Endodermal cell (in vitro differentiated cells): ENCODE measurements at places on chromosomes 2 and 18.
A peak's percentile ranks its signal among the peaks of the same experiment; 100 is the strongest.

- peak; percentile 57 for DNase-seq
Measured at GRCh38 chr2:217147818-217148217, 288.0 kb upstream of the TNP1 start.

- DNase-seq, result no peak
Measured at GRCh38 chr2:225691711-225692110, 292.2 kb downstream of the NYAP2 start.

GRCh38 chr2:217671871-217672270, 330.9 kb downstream of the TNS1 start:
- DNase-seq, result no peak

DNA sequence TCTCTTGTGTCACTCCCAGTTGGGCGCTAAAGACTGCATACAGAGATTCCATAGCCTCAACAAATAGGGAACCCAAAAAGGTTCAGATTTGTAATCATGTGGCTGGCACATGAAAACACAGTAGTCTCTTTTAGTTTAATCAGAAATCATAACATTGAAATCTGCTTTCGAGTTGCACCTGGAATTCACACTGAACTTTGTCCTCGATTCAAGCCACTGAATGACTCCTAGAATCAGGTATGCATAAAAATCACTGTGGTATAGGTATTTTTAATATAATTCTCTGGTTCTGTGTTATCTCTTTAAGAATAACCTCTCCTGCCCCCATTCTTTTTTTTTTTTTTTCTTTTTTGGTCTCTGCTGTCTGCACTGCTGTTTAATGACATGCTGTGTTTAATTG, 150.2 kb downstream of the KCNH7 start:
- DNase-seq, result no peak

DNA sequence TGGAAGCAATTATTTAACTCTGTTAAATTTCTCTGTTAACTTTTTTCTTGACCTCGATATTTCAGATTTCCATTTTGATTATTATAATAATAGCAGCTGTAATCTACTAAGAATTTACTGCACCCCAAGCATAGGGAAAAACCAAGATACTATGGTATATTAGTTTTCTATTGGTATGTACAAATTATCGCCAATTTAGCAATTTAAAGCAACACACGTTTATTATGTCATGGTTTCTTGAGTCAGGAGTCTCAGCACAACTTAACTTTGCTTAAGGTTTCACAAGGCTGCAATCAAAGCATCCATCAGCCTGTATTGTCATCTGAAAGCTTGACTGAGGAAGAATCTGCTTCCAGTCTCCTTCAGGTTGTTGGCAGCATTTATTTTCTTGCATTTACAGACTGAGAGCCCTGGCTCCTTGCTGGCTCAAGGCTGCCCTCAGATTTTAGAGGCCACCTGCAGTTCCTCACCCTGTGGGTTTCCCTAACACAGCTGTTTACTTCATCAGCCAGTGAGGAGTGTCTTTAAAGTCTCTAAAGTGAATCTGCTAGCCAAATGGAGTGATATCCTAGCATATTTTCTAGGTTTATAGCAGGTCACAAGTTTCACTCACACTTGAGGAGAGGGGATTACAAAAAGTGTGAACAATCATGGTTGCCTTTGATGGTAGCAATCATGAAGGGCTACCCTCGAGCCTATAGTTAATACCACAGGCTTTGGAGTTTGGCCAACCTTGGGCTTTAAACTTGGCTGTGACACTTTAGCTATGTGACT, 4.4 kb upstream of the VPS54 start:
- peak; percentile 66 for DNase-seq

DNA sequence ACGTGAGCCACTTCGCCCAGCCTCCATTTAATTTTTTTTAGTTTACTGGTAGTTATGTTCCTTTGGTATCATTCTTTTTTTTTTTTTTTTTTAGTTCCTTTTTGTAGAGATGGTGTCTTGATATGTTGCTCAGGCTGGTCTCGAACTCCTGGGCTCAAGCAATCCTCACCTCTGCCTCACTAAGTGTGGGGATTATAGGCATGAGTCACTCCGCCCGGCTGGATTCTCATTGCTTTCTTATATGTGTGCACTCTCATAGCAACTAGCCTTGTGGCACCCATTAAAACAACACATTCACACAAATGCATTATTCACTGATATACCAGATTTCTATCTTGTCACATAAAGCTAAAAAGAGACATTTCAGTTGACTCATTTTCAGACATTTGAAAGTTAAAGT, 4.2 kb downstream of the TTC27 start:
- DNase-seq, result no peak

DNA sequence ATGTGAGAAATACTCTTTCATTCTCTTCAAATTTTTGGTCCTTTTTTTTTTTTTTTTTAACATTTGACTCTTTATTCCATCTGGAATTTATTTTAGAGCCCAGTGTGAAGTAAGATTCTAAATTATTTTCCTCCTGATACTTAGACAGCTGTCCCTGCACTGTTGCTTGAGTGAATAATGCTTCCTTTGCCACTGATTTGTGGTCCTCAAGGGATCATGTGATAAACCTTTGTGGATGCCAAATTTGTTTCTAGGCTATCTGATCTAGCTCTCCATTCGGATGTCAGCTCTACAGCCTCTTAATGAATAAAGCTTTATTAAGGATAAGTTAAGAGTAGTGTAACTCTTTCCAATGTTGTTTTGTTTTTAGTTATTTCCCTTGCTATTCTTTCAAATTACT, 142.3 kb downstream of the SMAD7 start:
- DNase-seq, result no peak

GRCh38 chr2:60899230-60899891, 18.0 kb downstream of the REL start:
- DNase-seq, result no peak

- no peak for DNase-seq
Measured at GRCh38 chr18:9140381-9140780, 3.8 kb downstream of the ANKRD12 start.

- DNase-seq, result no peak
Measured at GRCh38 chr2:38653715-38654527, 12.0 kb upstream of the GALM start.

- DNase-seq, result no peak
Measured at GRCh38 chr2:229221641-229222040, 49.4 kb downstream of the PID1 start.

GRCh38 chr2:181268174-181268867, 188.9 kb upstream of the ITGA4 start:
- DNase-seq, result no peak

- DNase-seq, result no peak
Measured at GRCh38 chr18:44119607-44120006, 561.1 kb upstream of the SETBP1 start.

GRCh38 chr2:232523402-232523681, 2.6 kb upstream of the CHRND start:
- DNase-seq, result peak; percentile 64

DNA sequence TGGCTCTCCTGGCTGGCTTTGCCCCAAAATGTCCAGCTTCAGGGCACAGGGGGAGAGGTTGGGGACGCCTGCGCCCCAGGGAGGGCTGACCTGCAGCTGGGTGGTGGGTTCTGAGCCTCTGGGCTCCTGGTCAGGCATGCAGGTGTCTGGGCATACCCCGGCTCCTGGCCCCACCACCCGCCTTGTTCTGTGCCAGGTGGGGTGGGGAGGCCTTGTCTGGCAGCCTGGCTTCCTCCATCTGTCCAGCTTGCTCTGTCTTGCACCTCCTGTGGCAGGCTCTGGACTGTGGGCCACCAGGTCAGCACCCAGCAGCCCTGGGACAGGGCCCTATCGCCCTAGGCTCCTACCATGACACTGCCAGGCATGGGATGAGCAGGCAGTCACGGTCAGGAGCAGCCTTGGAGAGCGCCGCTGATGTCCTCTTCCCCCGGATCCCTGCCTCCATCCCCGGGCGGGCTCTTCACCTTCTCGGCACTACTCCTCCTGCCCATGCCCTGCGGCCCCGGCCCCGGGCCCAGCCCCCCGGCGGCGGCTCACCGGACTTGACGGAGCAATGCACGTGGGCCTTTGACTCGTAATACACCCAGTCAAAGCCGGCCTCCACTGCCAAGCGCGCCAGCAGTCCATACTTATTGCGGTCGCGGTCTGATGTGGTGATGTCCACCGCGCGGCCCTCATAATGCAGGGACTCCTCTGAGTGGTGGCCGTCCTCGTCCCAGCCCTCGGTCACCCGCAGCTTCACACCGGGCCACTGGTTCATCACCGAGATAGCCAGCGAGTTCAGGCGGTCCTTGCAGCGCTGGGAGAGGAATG, 3.6 kb downstream of the IHH start:
- peak; percentile 64 for DNase-seq

GRCh38 chr2:222941510-222942032, 80.7 kb downstream of the ACSL3 start:
- no peak for DNase-seq

DNA sequence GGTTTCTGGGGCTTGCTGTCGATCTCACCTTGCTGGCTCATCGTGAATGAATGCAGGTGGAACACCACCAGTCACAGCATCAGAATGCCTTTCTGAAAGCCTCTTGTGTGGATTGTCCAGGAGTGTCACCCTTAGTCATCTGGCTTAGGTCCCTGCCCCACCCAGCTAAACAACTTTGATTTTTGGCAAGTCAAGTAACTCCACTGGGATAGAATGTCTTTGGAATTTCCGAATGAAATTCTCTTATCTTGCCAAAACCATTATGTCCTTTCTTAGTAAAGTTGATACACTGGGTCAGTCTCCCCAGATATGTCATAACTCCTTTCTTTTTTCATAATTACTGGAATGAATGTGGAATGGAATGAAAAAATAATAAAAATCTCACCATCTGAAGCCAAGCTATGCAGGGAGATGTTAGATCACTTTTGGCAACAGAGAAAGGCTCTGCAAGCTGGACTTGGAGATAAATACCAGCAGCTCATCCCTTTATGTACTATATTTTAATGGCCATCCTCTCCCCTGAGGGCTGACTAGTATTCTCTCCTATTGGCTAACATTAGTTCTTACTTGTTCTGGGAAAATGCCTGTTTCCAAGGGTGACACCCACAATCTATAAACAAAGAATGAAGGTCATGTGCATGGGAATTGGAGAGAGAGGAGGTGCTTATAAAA, 35.4 kb downstream of the INSIG2 start:
- no peak for DNase-seq

GRCh38 chr2:108573061-108573460, 38.8 kb downstream of the LIMS1 start:
- DNase-seq, result no peak

DNA sequence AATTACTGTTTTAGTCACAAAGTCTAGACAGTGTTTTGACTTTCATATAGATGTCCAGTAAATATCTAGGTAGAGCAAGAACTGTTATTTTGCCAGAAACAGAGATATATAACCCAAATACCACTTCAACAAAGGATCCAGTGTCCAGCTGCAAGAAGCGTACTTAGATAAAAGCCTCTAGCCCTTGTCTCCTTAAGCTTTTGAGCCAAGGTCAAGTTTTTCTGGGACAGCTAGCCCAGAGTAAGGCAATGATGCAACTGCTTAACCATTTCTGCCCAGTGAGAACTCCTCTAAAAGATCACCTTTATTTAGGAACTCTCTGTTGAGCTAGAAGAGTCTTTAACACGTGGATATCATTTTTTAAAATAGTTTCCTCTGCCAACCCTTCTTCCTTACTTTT, 1424.9 kb upstream of the NXPH2 start:
- no peak for DNase-seq

- no peak for DNase-seq
Measured at GRCh38 chr2:38610851-38611801, 8.4 kb upstream of the HNRNPLL start.

- peak; percentile 49 for DNase-seq
Measured at GRCh38 chr2:146867477-146867986, 977.3 kb upstream of the ACVR2A start.

DNA sequence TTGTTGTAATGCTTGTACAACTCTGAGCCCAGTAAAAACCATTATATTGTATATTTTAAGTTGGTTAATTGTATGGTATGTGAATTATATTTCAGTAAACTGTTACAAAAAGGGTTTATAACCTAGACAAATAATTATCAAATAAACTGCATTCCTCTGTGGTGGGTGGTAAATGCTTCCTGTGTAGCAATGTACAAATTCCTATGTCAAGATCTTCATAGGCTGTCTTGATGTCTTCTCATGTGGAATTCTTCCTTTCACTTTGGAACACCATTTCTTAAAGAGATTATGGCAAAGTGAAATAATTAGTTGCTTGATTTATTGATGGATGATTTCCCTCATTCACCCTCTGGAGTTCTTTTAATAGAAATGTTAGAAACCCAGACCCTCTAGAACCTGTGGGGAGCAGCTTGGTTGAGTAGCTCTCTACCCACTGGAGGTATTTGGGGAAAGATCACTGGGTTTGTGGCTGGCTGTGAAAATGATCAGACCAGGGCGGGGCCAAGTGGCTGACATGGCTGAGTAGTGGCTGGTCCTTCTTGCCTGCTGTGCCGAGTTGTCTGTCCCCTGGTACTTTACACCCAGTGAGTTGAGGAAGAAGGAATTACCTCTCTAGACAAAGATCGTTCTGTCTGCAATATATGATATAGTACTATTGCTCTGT, 22.4 kb upstream of the MGAT5 start:
- DNase-seq, result no peak

GRCh38 chr2:173300458-173300857, 54.2 kb upstream of the CDCA7 start:
- DNase-seq, result no peak

DNA sequence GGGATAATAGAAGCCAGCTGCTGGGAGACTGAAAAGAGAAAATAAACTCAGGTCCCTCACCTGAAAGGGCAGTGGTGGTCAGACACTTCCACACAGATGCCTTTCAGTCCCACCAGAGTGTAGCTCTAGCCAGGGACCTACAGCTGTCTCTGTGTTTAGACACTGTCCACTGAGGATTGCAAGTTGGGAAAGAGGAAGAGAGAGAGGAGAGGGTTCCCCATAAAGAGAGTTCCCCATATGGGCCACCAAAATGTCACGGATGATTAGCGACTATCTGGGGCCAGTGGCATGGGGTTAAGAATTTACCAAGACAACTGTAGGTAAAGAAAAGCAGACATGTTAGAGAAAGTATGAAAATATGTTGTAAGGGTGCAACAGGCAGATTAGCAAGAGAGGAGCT, 36.7 kb upstream of the SKA1 start:
- no peak for DNase-seq

DNA sequence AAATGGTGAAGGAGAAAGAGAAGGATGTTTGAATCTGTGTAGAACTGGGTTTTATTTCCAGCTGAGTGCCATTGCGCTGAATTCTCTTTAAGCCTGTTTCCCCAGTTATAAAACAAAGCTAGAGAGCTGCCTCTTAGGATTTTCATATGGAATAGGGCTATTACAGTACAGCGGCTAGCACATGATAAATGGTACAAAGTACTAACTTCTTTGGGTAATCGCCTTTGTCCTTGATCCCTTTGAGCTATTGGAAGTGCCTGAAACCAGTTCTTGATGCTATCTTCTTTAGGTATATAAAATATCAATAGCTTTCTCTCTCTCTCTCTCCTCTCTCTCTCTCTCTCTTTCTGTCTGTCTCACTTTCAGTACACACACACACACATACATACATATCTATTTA, 71.3 kb downstream of the SOX11 start:
- no peak for DNase-seq
